ENCODE measurements at places on chromosomes 4 and X.

- DNase-seq: no peak
Measured at GRCh38 chrX:8346060-8346459, 118.6 kb upstream of the VCX3B start.

DNA sequence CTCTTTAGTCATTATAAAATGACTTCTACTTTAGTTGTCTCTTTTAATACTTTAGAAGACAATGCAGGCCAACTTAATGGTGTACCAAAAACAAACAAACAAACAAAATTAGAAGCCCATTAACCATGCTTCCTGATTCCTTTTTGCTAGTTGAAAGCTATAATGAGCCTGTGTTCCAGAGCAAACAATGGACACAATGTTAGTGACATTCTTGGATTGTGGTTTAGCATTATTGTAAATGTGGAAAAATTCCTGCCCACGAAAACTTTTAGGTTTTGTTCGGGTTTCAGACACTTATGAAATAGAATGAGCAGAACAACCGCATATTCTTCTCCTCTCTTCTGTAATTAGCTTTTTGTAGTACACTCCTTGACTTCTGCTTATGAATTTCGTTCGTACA is 1682.7 kb upstream of the PCDH7 start:
- DNase-seq: no peak

DNA sequence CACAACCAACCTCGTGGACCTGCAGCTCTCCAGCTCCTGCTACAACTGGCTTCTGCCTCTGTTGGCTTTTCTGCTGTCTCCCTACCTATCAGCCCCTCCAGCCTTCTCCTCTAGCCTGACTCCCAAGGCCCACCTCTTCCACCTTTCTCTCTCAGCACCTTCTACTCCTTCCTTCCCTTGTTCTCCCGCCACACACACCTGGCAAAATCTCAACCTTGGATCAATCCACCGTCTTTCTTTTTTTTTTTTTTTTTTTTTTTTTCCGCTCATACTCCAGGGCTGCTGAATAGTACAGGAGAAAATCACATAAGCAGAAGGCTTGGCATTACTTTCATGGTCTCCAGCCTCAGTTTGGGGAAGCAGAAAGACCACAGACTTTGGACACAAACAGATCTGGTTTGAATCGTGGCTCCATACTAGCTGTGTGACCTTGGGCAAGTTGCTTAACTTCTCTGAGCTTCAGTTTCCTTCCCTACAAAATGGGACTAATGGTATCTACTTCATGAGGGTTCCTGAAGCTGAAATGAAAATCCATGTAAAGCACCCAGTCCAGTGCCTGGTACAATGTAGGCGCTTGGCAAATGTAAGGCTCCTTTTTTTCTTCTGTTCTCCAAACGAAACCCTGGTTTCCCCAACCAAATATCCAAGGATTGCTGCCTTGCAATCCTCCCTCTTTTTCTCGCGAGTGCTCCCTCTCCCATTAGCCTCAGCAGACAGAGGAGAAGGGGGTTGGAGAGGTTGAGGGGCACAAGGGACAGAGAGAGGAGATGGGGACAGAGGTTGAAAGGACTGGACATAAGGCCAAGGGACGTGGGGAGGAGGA is 1.7 kb downstream of the FGD1 start:
- DNase-seq: no peak

- DNase-seq: no peak
Measured at GRCh38 chr4:89751416-89751815, 85.5 kb downstream of the SNCA start.

GRCh38 chrX:133544115-133544514 is 128.8 kb upstream of the GPC4 start:
- no peak for DNase-seq

All from AML-193 (cell line).